ENCODE measurements at places on chromosomes 12 and 14.

GRCh38 chr12:118398940-118399339, 22.6 kb downstream of the SUDS3 start:
- DNase-seq: no peak

- no peak for DNase-seq
These were observed 8.7 kb downstream of the TM7SF3 start for GRCh38 chr12:27005495-27005894.

GRCh38 chr12:92927055-92927435, 2.0 kb downstream of the EEA1 start:
- no peak for DNase-seq

GRCh38 chr14:25622763-25623162, 572.8 kb upstream of the STXBP6 start:
- DNase-seq: no peak

DNA sequence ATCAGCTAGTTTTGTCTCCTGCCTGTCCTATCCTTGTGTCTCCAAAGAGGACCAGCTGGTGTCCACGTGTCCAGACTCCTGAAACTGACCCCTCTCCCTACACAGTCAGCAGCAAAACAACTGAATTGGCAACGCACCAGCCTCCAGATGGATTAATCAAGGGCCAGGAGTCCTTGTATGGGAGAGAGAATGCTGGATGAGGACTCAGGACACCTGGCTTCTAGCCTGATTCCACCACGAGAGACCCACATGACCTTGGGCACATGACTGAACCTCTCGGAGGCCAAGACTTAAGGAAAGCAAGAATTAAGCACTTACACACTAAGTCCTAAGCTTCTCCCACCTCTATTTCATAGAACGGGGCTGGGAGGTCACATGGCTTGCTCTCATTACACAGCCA, 60.4 kb upstream of the CMKLR1 start:
- DNase-seq: no peak

DNA sequence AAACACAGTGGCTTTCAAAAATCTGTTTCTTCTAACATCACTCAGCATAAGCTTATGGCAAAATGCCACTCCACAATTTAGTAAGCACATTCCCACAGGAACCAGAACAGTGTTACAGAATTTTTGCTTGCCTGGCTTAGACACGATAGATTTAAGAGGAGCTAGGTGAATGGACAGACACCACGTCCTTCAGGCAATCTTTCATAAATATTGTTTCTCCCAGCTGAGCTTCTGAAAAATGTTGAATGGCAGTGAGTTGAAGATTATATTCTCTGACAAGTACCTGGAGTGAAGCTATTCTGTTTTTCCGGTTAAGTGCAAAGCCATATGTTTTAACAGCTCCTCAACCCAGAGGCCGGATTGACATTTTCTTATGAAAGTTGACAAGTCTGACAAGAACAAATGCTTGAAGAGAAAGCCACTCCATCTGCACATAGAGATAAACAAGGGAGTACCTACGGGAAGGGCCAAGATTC, 102.0 kb downstream of the FSCB start:
- DNase-seq: no peak

DNA sequence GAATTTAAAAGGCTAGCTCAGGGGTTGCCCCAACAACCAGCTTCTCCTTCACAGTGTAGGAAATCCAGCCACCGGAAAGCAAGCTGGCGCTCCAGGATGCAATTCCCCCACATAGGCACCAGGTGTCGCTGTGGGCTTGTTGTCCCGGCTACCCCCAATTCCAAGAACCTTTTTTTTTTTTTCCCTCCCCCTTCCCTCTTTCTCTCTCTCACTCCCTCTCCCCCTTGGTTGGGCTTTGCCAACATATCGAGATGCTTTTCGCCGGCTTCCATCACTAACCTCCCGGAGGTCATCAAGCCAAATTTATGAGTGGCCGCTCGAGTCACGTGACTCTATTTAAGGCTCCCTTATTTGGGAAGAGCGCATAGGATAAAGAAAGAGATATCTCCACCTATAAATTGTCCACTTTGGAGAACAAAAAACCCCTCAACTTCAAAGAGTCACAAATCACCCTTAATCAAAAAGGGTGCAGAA, at the start of gene HOXC5:
Gene HOXC5 (plus strand): TSS at position 424 of the 474 bp plus-strand sequence. CDS start 73 bp downstream, outside the sequence.
- DNase-seq: peak; percentile 63

Data from GM18507 (cell line).